Activated CD8-positive, alpha-beta memory T cell treated with anti-CD3 and anti-CD28 coated beads, Interleukin-2, amount 50 U/mL, for 4 hours (primary cell): ENCODE measurements at places on chromosomes 6 and 20.

GRCh38 chr20:1879369-1879768 lies 15.8 kb upstream of the SIRPA start:
- no peak for DNase-seq

GRCh38 chr6:149090937-149091336 lies 226.6 kb upstream of the TAB2 start:
- no peak for DNase-seq

DNA sequence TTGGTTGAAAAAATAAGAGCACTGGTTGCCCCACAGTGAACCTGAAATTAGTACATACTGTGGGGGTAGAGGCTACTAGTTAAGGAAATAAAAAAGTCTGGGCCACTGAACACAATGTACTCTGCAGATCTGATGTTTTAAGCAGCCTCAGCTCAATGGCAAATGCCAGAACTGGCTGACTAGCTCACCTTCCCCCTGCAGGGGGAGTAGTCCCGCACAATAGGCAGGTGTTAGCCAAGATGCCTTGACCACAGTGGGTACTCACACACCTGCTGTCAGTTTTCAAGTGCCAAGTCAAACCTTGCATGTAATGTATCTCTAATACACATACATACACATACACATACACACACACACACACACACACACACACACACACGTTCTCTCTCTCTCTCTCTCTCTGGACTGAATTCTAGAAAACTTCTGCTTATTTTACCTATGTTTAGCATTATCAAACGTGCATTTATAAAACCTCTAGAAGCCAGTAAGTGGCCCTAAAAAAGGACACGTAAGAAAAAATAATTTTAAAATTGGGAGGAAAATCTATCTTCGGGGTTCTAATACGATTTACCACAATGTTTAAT lies 36.1 kb downstream of the GMDS start:
- peak; percentile 40 for DNase-seq

DNA sequence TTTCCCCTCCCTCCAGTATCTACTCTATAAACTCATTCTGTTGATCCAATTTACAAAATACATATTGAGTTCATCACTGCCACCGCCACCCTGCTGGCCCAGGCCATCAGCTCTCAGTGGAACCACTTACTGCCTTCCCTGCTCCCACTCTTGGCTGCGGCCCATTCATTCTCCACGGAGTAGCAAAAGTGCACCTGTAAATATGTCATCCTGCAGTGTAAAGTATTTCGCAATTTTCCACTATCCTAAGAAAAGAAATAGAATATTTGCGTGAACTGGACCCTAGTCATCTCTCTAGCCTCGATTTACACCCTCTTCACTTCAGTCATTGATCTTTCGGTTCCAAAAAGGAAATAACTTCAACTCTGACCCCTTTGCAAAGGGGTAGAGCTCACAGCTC lies 258.3 kb upstream of the TFAP2D start:
- no peak for DNase-seq

- no peak for DNase-seq
Measured at GRCh38 chr20:4817230-4817671, 95.5 kb downstream of the PRND start.

- no peak for DNase-seq
Measured at GRCh38 chr20:8658103-8658502, 410.8 kb upstream of the PLCB4 start.

DNA sequence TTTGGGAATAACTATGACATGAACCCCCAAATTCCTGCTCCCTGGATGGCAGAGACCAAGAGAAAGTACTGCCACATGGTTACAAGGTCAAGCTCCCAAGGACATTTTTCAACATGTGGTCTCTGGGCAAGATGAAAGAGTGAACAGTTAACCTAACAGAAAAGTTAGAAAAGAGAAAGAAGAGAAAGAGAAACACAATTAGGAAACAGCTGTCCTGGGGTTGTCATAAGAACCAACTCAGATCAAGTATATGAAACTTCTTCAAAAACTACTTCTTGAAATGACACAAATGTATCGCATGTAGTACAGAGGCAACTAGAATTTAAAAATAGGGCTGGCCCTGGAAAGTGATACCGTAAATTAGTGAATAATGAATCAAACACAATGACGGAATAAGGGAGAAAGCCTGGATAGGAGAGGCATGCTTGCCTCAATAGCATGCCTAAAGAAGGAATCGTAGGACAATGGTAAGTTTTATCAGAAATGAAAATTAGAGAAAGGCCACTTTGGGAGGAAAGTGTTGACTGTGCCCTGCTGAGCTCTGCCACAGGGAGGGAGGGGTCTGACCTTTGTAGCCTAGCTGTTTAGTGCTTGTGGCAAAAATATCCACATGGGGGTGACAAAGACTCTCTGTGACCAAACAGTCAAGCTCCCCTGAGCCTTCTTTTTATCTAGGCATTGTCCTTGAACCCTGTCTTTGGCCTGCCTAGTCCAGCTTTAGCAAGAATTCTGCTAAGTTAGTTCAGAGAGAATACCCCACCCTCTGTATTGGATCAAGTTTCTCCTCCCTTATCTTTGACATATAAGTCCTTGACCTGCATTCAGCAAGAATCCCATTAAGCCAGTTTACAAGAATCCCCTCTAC lies 4.3 kb upstream of the DCBLD1 start:
- DNase-seq = peak; percentile 17

GRCh38 chr20:37437676-37438075 lies 83.4 kb upstream of the NNAT start:
- no peak for DNase-seq

DNA sequence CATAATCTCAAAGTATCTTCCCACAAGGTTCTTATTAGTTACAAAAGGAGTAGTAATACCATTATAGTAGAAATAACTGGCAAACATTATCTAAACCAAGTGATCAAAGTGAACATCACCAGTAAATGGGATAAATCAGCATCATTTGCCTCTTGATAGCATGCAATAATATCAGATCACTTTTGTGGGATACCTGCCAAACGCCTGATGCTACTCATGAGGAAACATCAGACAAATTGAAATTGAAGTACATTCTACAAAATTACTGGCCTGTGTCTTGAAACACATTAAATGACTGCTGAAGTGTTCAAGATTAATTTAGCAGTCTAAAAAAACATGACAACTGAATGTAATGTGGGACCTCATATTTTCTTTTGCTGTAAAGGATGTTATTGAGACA lies 208.1 kb downstream of the TINAG start:
- no peak for DNase-seq

- no peak for DNase-seq
Measured at GRCh38 chr6:44867571-44868334, 460.4 kb upstream of the RUNX2 start.

- no peak for DNase-seq
Measured at GRCh38 chr6:134925800-134926199, 24.1 kb downstream of the ALDH8A1 start.

GRCh38 chr6:30325150-30325872 lies 1.4 kb upstream of the TRIM39 start:
- peak; percentile 79 for DNase-seq

- DNase-seq = no peak
Measured at GRCh38 chr6:70221025-70221714, 81.7 kb downstream of the COL9A1 start.

DNA sequence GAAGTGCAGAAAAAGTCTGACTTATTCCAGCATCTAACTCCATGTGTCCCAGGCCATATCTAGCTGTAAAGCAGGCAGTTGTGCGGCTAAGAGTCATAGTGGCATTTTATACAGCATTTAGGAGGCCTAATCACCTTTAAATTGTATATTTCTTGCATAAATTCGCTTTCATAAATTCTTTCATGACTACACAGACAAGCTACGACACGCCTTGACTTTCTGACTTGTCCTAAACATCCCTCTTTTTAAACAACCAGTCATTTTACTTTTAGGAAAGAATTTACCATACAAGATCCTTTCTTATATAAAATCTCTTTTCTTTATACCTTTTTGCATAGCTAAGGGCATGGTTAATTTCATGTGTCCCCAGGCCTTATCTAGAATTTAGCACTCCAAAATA lies 81.7 kb upstream of the THBS2 start:
- DNase-seq = no peak
